Thyroid gland (tissue), 4 donors: ENCODE measurements at places on chromosomes 2 and 18. TPM values are rescaled to one million over a fixed set of nuclear protein-coding genes. Genes with fewer than 3 reads are reported as not detected.

- peak; percentile 25 for DNase-seq
- no peaks in the 10 kb centered on the region for H3K27me3 ChIP-seq
- H3K4me1 ChIP-seq, result peaks cover 29% of the 10 kb centered on the region
Observed at GRCh38 chr2:188478724-188479123, 187.1 kb downstream of the GULP1 start.

- peak; percentile 15 for DNase-seq
- no peak overlapping the region for H3K27ac ChIP-seq
- H3K4me1 ChIP-seq, result peaks cover 23% of the 10 kb centered on the region
- peaks cover 23% of the 10 kb centered on the region for H3K27me3 ChIP-seq
- H3K36me3 ChIP-seq, result no peaks in the 10 kb centered on the region
Observed at GRCh38 chr2:23385351-23385747, 370 bp downstream of the KLHL29 start.

GRCh38 chr2:163043201-163043600, 204.6 kb upstream of the KCNH7 start:
- H3K27ac ChIP-seq, result no peak overlapping the region
- H3K27me3 ChIP-seq, result no peaks in the 10 kb centered on the region
- DNase-seq, result no peak
- no peak overlapping the region for H3K4me3 ChIP-seq
- no peaks in the 10 kb centered on the region for H3K4me1 ChIP-seq

GRCh38 chr2:65980531-65980930, 454.4 kb upstream of the MEIS1 start:
- H3K4me1 ChIP-seq, result no peaks in the 10 kb centered on the region
- H3K4me3 ChIP-seq, result no peak overlapping the region
- no peak overlapping the region for H3K27ac ChIP-seq
- H3K27me3 ChIP-seq, result no peaks in the 10 kb centered on the region

DNA sequence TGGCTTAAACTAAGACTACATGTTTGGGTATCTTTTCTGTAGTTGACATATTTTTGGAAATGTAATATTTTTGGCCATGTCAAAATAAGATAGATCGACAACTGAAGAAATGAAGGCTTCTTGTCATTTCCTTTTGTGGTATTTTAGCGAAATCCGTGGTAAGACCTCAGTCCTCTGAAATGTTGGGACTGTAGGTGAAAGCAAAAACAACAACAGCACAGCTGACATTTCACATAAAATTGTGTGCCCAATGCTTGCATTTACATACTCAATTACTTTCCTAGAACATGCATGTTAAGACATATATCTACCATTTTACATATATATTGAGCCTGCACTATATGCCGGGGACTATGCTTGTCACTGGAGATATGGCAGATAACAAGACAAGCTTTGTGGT, 50.2 kb downstream of the SPP2 start:
- no peaks in the 10 kb centered on the region for H3K36me3 ChIP-seq
- no peak overlapping the region for H3K4me3 ChIP-seq
- H3K4me1 ChIP-seq, result peaks cover 8% of the 10 kb centered on the region
- H3K27ac ChIP-seq, result no peak overlapping the region
- H3K27me3 ChIP-seq, result no peaks in the 10 kb centered on the region

- DNase-seq, result no peak
- no peaks in the 10 kb centered on the region for H3K27me3 ChIP-seq
- H3K36me3 ChIP-seq, result no peaks in the 10 kb centered on the region
Observed at GRCh38 chr2:157940024-157940423, 63.9 kb upstream of the ACVR1 start.

DNA sequence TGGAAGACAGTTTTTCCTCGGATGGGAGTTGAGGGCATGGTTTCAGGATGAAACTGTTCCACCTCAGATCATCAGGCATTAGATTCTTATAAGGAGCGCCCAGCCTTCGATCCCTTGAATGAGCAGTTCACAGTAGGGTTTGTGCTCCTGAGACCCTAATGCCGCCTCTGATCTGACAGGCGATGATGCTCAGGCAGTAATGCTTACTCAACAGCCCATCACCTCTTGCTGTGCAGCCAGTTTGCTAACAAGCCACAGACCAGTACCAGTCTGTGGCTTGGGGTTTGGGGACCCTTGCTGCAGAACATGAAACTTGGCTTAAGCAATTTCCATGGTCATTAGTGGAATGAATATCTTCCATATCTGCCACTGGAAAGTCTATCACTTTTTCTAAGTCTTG, 56.4 kb downstream of the GORASP2 start:
- DNase-seq, result no peak
- H3K4me3 ChIP-seq, result no peak overlapping the region
- no peaks in the 10 kb centered on the region for H3K36me3 ChIP-seq
- H3K27me3 ChIP-seq, result no peaks in the 10 kb centered on the region

DNA sequence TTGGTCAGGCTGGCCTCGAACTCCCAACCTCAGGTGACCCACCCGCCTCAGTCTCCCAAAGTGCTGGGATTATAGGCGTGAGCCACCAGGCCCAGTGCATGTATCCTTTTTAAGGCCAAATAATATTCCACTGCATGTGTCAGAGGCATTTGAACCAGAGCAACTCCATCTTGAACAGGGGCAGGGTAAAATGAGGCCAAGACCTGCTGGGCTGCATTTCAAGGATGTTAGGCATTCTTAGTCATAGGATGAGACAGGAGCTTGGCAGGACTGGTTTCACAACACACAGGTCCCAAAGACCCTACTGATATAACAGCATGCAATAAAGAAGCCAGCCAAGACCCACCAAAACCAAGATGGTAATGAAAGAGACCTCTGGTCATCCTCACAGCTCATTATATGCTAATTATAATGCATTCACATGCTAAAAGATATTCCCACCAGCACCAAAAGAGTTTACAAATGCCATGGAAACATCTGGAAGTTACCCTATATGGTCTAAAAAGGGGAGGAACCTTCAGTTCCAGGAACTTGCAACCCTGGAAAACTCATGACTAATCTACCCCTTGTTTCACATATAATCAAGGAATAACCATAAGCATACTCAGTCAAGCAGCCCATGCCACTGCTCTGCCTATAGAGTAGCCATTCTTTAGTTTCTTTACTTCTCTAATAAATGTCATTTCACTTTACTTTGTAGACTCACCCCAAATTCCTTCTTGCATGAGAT, 204.6 kb downstream of the RAB3GAP1 start:
- no peak overlapping the region for H3K4me3 ChIP-seq
- DNase-seq, result no peak
- H3K4me1 ChIP-seq, result no peaks in the 10 kb centered on the region
- no peaks in the 10 kb centered on the region for H3K36me3 ChIP-seq

GRCh38 chr2:65658881-65659280, 226.5 kb upstream of the SPRED2 start:
- no peak overlapping the region for H3K27ac ChIP-seq
- H3K27me3 ChIP-seq, result no peaks in the 10 kb centered on the region
- DNase-seq, result no peak
- H3K4me1 ChIP-seq, result no peaks in the 10 kb centered on the region

DNA sequence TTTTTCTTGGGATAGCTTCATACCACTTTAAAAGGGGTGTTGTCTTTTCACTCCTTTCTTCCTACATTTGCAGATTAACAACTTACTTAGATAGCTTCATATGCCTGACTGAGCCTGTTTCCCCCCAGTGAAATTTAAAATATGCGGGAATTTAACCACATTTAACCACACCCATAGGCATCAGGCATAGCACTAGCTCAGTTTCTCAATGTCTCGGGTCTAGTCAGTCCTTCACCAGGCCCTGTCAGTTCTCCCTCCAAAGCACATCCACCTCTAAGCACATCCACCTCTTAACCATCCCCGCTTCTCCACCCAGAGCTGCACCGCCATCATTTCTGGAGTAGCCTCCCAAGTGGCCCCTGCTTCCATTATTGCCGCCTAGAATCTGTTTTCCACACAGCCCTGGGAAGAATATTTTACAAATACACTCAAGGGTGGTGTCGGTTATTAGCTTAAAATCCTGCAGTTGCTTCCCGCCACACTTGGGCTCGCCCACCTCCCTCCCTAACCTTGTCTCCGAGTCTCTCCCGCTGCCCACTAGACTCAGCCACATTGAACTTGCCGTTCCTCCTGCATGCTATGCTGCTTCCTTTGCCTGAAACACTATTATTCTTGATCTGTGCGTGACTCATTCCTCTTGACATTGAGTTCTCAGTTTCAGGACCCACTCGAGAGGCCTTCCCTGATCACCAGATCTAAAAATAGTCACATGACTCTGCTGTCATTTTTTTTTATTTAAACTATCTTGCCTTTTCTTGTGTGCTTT, 68.3 kb downstream of the SPTBN1 start:
- no peaks in the 10 kb centered on the region for H3K27me3 ChIP-seq
- peaks cover 20% of the 10 kb centered on the region for H3K36me3 ChIP-seq
- peaks cover 27% of the 10 kb centered on the region for H3K4me1 ChIP-seq
- peak overlapping the region; percentile 88 for H3K27ac ChIP-seq
- H3K4me3 ChIP-seq, result no peak overlapping the region

- no peak overlapping the region for H3K4me3 ChIP-seq
- no peaks in the 10 kb centered on the region for H3K36me3 ChIP-seq
- DNase-seq, result no peak
- H3K4me1 ChIP-seq, result no peaks in the 10 kb centered on the region
Observed at GRCh38 chr2:7683196-7683595, 766.0 kb downstream of the RNF144A start.

- no peak for DNase-seq
- no peaks in the 10 kb centered on the region for H3K36me3 ChIP-seq
- no peak overlapping the region for H3K27ac ChIP-seq
- no peaks in the 10 kb centered on the region for H3K4me1 ChIP-seq
- H3K4me3 ChIP-seq, result no peak overlapping the region
Observed at GRCh38 chr2:8235419-8235818, 446.4 kb upstream of the ID2 start.

GRCh38 chr2:39252888-39253518, 9.2 kb upstream of the CDKL4 start:
- H3K4me1 ChIP-seq, result no peaks in the 10 kb centered on the region
- H3K27me3 ChIP-seq, result no peaks in the 10 kb centered on the region
- no peak overlapping the region for H3K27ac ChIP-seq
- no peak overlapping the region for H3K4me3 ChIP-seq
- H3K36me3 ChIP-seq, result peaks cover 20% of the 10 kb centered on the region

- H3K36me3 ChIP-seq, result no peaks in the 10 kb centered on the region
- no peak overlapping the region for H3K27ac ChIP-seq
- no peaks in the 10 kb centered on the region for H3K27me3 ChIP-seq
- H3K4me3 ChIP-seq, result no peak overlapping the region
- peaks cover 58% of the 10 kb centered on the region for H3K4me1 ChIP-seq
Observed at GRCh38 chr18:63292831-63293683, 26.5 kb downstream of the BCL2 start.

- peaks cover 30% of the 10 kb centered on the region for H3K4me1 ChIP-seq
- H3K27me3 ChIP-seq, result no peaks in the 10 kb centered on the region
- no peak overlapping the region for H3K4me3 ChIP-seq
- peak; percentile 57 for DNase-seq
- no peaks in the 10 kb centered on the region for H3K36me3 ChIP-seq
Observed at GRCh38 chr18:3508576-3509549, 58.9 kb downstream of the TGIF1 start.

GRCh38 chr2:37664231-37664643, 7.2 kb downstream of the CDC42EP3 start:
- no peak for DNase-seq
- no peaks in the 10 kb centered on the region for H3K36me3 ChIP-seq
- no peak overlapping the region for H3K4me3 ChIP-seq
- H3K27me3 ChIP-seq, result no peaks in the 10 kb centered on the region
- H3K27ac ChIP-seq, result no peak overlapping the region
- H3K4me1 ChIP-seq, result no peaks in the 10 kb centered on the region

- no peak overlapping the region for H3K27ac ChIP-seq
- H3K27me3 ChIP-seq, result no peaks in the 10 kb centered on the region
- no peaks in the 10 kb centered on the region for H3K36me3 ChIP-seq
- H3K4me1 ChIP-seq, result no peaks in the 10 kb centered on the region
Observed at GRCh38 chr2:172323256-172323655, 104.1 kb upstream of the ITGA6 start.

DNA sequence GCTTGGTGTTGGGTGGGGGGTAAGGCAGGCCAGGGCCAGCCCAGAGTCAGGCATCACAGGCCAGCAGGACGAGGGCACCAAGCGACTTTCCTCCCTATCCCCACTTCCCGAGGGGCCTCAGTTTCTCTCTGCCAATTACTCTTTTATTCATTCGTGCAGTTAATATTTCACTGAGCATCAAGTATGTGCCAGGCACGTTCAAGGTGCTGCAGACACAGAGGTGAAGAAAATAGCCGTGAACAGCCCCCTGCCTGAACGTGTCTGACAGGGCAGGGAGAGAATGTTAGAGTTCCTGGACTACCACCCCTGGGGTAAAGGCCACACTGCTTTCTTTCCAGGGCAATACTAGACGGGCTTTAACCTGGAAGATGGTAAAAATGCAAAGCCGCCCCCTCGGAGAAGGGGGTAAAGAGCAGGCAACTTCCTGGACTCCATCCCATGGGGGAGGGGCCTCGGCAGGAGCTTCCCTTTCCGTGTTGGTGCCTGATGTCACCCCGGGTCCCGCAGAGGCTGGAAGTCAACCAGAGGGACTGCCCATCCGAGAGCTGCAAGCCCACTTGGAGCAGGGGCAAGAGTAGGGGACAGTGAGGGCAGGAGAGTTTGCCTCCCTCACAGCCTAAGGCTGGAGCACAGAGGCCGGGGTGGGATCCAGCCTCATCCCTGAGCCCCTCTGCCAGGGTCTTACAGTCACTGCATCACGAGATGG, 47.1 kb downstream of the CENPO start:
- no peak for DNase-seq
- no peaks in the 10 kb centered on the region for H3K4me1 ChIP-seq
- no peaks in the 10 kb centered on the region for H3K36me3 ChIP-seq
- no peak overlapping the region for H3K27ac ChIP-seq
- H3K27me3 ChIP-seq, result no peaks in the 10 kb centered on the region

- no peak overlapping the region for H3K4me3 ChIP-seq
- peaks cover 75% of the 10 kb centered on the region for H3K4me1 ChIP-seq
- no peak for DNase-seq
- H3K27me3 ChIP-seq, result no peaks in the 10 kb centered on the region
Observed at GRCh38 chr2:86038291-86039081, 67.2 kb downstream of the POLR1A start.

DNA sequence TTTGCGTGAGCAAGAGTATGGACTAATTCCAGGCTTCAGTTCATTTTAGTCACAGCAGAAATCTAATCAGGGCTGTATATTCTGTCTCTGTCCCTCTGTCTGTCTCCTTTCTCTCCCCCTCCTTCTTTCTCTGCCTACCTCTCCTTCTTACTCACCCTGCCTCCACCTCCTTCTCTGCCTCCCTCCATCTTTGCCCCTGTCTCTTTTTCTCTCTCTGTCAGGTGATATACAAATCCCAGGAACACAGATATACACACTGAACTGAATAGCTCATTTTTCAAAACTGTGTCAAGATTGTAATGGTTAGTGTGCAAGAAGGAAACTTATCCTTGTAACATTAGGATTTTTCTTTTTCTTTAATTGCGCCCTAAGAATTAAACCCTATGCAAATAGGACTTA, 32.5 kb downstream of the SLC8A1 start:
- no peaks in the 10 kb centered on the region for H3K4me1 ChIP-seq
- no peak for DNase-seq
- H3K27ac ChIP-seq, result no peak overlapping the region
- no peak overlapping the region for H3K4me3 ChIP-seq
- no peaks in the 10 kb centered on the region for H3K36me3 ChIP-seq
- no peaks in the 10 kb centered on the region for H3K27me3 ChIP-seq

CLASP1 gene
- 96.3 TPM for total RNA-seq

SMYD1 gene
- not detected for total RNA-seq

FOSL2 gene
- total RNA-seq, result 36.3 TPM

AMER3 gene
- total RNA-seq, result not detected

ERBB4 gene
- total RNA-seq, result 21.0 TPM

PJVK gene
- 7.3 TPM for total RNA-seq

CYP27C1 gene
- not detected for total RNA-seq

SP100 gene
- 111 TPM for total RNA-seq

PPP1R1C gene
- total RNA-seq, result 2.8 TPM

SH3BP4 gene
- total RNA-seq, result 55.4 TPM

RTP5 gene
- not detected for total RNA-seq
